Skin of body (tissue), 3 donors: ENCODE measurements at places on chromosomes 3 and 15. TPM values are rescaled to one million over a fixed set of nuclear protein-coding genes. Genes with fewer than 3 reads are reported as not detected.

DNA sequence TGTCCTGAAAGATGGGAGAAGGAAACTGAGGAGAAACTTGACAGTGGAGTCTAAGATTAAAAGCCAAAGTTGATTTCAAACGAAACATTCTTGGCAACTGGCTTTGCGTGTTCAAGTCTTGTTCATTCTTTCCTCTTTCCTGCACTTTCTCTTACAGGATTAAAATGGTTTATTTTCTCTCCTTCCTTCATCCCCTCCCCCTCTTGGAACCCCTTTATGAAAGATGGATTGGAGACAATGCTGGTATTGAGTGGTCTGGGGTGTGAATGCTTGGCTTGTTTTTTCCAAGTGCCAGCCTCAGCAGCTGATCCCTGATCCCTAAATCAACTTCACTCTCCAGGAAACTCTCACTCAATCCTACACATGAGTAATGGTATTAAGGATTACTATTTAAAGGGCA is 703 bp upstream of the LSAMP start:
- peak; percentile 38 for DNase-seq

LRRIQ4 gene
- total RNA-seq = not detected

DNA sequence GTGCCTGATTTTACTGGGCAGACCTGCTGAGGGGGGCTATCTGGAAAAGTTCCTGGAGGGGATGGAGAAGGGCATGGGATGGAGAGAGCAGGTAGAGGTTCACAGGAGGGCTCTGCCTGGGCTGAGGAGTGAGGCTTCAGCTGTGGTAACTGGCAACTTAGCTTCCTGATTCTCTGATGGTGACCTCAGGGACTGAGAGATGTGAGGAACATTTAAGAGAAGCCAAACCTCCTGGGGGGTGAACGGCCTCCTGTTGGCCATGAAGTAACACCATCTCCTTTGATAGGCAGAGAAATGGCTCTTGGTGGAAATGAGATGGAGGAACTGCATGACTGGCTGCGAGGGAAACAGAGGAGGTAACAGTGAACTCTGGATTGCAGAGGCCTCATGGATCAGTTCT is 97.3 kb upstream of the ROPN1 start:
- no peak for DNase-seq

- peak; percentile 4 for DNase-seq
Observed at GRCh38 chr3:196406811-196407470, 25.3 kb downstream of the UBXN7 start.

DNA sequence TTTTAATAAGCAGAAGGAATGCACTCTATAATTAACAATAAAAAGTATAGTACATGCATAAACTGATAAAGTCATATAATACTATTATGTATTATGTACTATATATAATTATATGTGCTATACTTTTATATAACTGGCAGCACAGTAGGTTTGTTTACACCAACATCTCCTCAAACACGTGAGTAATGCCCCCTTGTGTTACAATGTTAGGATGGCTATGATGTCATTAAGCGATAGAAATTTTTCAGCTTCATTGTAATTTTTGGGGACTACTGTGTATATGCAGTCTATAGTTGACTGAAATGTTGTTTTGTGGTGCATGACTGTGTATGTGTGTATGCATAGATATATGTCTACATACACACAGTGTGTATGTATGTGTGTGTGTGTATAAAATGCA is 100.6 kb downstream of the SLMAP start:
- DNase-seq = no peak

- DNase-seq = no peak
Observed at GRCh38 chr3:186298876-186299275, 63.2 kb downstream of the DGKG start.

DNA sequence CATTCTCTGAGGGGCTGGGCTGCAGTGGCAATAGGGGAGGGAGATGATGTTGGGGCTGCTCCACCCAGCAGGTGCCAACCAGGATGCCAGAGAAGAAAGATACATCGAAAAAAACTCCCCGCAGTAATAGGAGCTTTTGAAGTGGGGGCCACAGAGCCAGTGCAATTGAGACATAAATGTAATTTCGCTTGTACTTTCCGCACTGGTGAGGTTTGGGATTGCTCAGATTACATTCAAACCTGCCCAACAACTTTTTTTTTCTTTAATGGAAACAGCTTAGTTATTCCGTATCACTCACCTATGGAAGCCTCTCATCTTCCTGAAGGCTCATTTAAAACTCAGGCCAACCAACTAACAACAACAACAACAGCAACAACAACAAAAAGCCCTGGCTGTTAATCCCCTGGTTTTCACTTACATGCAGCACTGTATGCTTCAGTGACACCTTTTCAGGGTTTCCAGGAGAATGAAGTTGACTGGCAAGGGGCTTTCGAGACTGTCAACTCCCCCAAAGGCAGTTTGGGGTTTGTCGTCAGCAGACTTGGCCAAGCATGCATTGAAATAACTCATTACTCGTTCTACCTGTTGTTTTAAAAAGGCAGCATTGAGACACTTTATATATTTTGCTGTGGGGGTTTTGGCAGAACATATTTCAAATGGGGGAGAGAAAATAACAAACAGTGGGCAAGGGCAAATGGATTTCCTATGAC is 163.8 kb downstream of the EBLN2 start:
- no peak for DNase-seq

DNA sequence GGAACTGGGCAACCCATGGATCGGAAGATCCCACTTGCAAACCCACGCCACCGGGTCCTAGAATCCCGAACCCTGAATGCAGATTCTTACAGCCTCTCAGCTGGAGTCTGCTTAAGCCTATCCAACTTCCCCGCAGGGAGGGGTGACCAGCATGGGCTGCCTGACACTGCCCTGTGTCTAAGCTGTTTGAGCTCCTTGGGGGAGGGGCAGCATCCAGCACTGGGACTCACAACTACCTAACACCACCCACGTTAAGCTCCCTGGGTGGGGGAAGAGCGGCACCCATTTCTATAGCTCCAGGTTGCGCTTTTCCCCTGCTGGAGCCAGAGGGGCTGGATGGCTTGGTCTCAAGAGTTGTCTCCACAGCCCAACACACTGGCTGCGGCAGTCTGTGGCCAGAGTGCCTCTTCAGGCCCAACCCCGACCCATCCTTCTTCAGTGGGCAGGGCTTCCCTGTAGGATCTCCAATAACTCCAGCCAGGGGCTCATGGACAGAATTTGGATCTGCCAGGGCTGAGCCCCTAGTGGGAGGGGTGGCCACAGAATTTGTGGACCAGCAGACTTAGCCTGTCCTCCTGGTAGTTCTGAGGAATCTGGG is 649.2 kb downstream of the TUSC7 start:
- no peak for DNase-seq

GRCh38 chr3:41369838-41370237 is 170.5 kb downstream of the CTNNB1 start:
- no peak for DNase-seq

- no peak for DNase-seq
Observed at GRCh38 chr3:10645800-10646199, 140.4 kb upstream of the ATP2B2 start.

GRCh38 chr15:42858999-42859789 is 61.4 kb downstream of the TTBK2 start:
- DNase-seq = no peak

P2RY13 gene
- total RNA-seq = 3.0 TPM

DNA sequence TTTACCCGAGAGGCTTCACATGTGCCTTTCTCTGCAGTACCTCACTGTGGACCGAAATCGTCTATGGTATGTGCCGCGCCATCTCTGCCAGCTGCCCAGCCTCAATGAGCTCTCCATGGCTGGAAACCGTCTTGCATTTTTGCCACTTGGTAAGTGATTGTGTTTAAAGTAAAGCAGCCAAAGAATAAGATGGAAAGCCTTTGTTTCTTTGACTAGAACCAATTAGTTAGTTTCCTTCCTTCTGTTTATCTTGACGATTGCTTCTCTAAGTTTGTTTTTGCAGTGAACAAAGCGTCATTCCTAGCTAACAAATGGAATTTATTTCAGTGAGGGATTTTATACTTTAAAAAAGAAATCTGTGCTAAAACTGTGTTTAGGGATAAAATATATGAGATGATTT is 82.7 kb downstream of the LRRC28 start:
- no peak for DNase-seq

SCAANT1 gene
- total RNA-seq = not detected

PLCH1 gene
- total RNA-seq = 2.0 TPM

DNA sequence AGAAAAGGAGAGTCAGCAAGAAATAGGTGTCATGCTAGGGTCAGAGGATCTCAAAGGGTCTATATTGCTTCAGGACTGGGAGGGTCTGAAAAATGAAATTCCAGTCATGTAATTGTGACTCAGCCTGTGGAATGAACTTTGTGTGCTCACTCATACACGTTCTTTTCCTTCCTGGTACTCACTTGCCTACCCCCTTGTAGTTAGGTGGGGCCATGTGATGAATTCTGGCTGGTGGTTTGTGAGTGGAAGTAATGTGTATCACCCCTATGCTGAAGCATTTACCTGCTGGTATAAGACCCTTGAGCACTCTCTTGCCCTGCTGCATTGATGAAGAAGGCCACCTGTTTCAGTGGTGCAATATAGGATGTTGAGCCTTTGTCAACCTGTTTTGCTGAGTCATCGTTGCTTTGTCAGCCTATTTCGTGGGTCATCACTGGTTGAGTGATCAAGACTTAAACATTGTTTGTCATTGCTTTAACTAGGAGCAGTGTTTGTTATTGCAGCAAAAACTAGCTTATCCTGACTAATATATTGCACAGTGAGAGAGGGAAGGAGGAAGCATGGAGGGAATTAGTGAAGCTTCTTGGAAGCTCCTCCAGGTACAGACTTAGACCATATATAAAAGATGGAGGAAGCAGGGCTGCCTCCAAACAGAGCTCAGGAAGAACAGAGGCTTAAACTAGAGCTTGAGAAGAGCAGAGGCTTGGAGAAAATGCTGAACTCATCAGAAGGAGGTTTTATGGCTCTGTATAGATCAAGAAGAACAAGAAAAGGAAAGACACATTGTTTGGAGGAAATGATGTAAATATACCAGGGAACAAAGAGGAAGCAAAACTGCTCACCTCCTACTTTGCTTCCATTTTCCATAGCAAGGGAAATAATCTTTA is 28.9 kb downstream of the TLNRD1 start:
- no peak for DNase-seq

ERICH6 gene
- total RNA-seq = not detected

GRCh38 chr3:64449026-64449425 is 223.8 kb upstream of the PRICKLE2 start:
- no peak for DNase-seq
